ENCODE measurements at places on chromosomes 7 and 10.

- DNase-seq, result no peak
Observed at GRCh38 chr10:29881811-29882210, 177.6 kb downstream of the JCAD start.

- DNase-seq, result peak; percentile 63
Observed at GRCh38 chr10:116254422-116255155, 18.4 kb downstream of the GFRA1 start.

DNA sequence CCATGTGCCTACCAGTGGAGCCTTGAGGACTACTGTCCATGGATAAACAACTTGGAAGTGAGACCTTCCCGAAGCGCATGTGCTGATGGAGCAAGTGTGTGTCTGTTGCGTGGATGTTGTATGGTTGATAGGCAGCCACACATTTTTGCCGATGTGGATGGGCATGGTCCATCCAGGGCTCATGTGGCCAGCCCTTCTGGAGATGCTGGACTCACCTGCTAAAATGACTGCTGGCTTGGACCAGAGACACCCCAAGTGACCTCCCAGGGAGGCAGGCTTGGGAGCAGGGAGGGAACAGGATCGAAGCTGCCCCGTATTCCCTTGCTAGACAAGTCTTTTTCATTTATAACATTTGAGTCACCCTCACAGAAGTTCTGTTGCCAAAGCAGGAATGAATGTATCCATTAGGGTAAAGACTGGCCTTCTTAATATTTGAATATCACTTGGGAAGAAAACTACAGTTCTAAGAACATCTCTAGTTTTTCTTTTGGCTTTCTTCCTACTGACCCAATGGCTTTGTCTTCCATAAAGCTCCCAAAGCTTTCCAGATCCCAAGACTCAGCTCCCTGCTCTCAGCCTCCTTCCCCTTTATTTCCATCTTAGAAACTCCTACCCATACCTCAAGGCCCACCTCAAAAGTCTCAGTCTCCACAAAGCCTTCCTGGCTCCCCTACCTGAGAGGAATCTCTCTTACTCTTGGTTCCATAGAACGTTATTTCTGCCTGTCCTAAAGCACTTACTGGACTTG lies 3.0 kb downstream of the PTPRE start:
- no peak for DNase-seq

DNA sequence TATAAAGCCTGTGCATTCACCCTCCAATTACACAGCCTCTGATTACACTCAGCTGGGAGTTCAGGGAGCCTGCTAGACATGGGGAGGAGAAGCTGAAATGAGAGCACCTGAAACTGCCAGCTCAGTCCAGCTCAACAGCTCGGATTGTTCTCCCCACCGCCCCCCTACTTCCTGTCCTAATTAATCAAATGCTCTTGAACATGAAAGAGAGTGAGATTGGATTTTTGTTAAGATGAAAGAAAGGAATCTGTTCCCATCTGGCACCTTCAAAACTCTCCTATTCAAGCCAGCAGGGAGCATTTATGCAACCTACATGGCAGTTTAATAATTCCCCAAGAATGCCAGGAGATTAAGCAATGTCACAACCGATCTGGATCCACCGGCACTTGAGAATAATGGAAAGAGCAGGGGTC lies 98.0 kb downstream of the NPSR1 start:
- no peak for DNase-seq

DNA sequence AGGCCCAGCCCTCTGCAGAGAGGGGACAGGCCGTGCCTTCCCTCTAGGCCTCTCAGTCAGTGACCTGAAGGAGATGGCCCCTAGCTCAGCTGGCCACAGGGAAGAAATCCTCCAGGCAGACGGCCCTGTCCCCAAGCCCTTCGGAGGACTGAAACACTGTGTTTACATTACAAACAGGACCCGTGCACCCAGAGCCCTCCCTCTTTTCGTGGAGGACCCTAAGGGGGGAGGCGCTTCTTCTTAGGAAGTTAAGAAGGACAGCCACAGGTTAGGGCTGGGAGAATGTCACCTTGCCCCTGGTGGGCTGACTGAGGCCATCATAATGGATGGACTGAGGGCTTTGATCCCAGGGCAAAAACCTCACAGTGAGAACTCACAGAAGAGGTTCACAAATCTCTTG lies 154.9 kb downstream of the SLIT1 start:
- no peak for DNase-seq

GRCh38 chr7:7176406-7177043 lies 5.8 kb upstream of the C1GALT1 start:
- peak; percentile 89 for DNase-seq

DNA sequence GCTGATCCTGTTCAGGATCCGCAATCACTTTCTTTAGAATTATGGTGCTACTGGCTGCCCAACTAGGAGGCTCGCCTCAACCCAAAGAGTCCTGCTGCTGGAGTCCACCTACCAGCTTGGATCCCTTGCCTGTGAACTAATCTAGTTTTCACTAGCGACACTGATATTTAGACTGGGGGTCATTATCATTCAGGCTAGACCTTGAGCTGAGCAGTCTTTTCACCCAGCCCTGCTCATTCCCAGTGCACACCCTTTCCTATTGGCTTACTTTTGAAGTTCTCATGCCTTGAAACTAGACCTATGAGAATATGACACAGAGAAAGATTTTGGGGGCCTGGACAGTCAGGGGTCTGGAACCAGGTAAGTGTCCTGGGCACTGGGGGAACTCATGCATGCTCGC lies 107.9 kb downstream of the TMEM178B start:
- DNase-seq, result no peak

GRCh38 chr10:6999232-6999925 lies 411.5 kb downstream of the SFMBT2 start:
- DNase-seq, result no peak

DNA sequence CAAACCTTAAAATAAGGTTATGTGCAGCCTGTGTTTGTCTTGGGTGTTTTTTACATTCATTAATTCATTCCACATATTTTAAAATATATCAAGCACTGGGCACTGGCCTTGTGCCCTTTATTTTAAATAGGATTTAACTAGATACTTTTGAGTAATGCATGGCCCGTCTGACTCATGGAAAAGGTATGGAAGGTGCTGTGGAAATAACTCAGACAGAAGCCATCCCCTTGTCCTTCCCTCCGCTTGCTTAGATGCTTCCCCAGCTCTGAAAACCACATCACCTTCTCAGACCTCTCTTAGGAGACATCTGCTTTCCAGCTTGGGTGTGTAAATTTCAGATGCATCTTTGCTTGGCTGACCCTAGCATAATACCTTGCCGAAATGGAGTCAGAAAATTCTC lies 30.5 kb downstream of the SLC18A2 start:
- DNase-seq, result peak; percentile 4

DNA sequence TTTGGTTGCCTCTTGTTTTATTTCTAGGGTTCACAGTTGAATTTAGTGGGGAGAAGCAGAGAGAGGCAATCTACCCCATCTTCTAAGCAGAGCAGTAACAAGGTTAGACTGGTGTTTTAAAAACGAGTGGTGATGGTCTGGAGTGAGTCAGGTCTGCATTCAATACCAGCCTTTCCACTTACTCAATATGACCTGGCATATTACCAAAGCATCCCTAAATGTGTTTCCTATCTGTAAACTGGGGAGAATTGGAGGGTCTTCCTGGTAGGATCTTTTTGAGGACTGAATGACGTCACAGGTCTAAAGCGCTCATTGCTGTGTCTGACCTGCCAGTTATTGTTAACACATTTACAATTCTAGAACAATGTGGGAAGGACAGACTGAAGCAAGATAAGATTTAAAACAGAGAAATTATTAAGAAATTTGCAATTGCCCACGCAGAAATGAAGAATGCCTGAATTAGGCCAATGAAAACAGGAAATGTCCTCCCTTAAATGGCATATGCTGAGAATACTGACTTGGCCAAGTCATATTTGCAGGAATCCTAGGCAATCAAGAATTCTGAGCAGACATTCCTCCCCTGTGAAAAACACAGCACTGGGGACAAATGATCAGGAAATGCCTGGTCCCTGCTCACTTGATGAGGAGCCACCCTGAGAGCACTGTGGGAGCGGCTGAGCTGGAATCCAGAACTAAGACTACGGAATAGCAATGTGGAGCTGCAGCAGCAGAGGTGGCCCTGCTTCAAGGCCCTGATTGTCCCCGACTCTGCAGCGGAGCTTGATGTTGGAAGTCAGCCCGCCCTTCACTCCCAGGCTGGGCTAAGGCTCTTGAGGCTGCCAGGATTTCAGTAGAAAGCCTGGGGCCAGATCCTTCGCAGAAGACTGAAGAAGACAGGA lies 184.5 kb upstream of the CXCL12 start:
- DNase-seq, result peak; percentile 98

- peak; percentile 17 for DNase-seq
Observed at GRCh38 chr10:46526682-46527038, 29.8 kb downstream of the GPRIN2 start.

- DNase-seq, result no peak
Observed at GRCh38 chr10:132790934-132791829, 5.2 kb upstream of the NKX6-2 start.

DNA sequence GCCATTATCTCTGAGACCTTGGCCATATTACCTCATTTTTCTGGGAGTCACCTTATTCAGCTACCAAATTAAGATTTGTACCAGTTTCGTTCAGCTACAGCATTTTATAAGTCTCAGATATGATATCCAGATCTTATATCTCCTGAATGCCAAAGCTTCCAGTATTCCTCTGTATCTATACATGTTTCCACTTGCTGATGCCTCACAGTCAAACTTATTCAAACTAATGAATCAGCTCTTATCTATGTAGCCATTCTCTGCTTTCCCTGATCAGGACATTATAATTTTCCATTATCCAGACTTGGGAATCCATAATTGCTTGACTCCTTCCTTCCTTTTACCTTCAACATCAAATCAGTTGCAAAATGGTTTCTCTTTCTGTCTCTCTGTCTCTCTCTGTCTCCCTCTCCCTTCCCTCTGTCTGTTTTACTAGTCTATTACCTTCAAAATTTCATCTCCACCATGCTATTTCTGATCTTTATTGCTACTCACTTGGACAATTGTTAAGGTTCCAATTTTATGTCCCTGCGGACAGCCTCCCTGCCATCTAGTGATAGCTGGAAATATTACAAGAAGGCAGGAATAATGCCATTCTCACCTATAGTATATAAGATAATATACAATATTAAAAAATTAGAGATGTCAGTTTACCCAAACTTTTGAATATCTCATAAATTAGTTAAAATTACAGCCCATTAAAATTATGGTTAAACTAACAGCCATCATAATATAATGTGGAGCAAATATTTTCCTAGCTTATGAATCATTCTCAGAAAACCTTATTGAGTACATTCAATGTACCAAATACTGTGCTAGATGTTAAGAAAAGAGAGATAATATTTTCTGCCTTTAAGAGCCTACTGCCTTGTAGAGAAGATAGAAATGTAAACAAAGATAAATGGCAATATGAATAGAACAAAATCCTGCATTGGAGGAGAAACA lies 89.8 kb downstream of the PCLO start:
- DNase-seq, result no peak

GRCh38 chr7:140225562-140226249 lies 48.9 kb upstream of the KDM7A start:
- no peak for DNase-seq

DNA sequence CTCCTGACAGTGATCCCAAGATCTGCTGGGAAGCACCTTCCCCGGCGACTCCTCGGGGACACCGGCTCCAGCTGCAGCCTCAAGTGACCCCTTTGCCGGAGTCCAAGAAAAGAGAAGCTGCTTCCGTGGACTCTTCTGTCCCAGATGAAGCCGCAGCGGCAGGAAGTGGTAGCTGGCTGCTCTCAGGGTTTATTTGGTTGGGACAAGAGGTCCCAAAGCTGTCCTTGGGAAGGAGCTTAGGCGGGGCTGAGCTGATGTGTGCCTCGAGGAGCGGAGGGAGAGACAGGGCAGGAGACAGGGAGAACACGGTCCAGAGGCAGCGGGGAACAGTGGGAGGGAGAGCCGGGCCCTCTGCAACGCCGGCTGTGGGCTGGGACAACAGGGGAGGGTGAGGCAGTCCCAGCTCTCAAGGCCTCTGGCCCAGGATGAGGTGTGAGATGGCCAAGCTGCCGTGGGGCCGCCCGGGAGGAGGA lies 13.1 kb upstream of the FAM20C start:
- no peak for DNase-seq

DNA sequence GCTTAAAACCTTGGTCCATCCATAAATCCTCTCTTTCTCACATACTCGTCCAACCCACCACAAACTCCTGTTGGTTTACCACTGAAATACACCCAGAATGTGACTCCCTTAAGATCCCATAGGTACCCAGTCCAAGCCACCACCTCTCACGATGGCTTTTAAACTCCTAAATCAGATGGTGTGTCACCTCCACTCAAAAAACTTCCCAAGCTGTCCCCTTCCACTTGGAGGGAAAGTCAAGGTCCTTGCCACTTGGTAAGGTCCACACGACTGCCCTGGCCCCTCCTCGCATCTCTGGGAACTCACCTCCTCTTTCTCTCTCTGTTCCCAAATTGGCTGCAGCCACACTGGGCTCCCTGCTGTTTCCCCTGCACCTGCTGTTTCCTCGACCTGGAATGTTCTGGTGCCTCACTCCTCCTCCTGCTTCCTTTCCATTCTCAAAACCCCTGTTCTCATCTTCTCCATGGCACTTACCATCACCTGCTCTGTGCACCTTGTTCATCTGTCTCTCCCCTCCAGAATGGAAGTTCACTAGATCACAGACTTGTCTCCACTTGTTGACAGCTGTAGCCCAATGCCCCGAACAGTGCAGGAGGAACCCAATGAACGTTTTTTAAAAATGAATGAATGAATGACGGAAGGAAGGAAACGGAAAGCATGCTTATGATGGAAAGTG lies 23.0 kb downstream of the ZFAND2A start:
- no peak for DNase-seq

DNA sequence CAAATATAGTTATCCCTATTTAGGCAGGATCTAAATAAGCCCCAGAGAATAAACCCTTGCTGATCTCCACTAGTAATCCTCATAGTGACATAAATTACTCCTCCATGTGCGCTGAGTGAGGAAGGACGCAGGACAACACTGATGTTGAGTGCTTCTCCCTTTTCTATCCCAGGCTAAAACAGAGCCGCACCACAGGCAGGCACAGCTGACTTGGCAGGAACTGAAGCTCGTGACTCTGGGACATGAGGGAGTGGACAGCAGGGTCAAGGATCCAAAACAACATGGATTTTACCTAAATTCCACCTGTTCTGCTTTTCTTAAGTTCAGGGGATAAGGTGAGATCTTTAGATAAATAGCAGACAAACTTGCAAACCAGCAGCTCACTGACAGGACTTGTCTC lies 46.0 kb downstream of the VOPP1 start:
- DNase-seq, result no peak

- peak; percentile 20 for DNase-seq
Observed at GRCh38 chr7:20323595-20323994, 7.1 kb upstream of the ITGB8 start.

DNA sequence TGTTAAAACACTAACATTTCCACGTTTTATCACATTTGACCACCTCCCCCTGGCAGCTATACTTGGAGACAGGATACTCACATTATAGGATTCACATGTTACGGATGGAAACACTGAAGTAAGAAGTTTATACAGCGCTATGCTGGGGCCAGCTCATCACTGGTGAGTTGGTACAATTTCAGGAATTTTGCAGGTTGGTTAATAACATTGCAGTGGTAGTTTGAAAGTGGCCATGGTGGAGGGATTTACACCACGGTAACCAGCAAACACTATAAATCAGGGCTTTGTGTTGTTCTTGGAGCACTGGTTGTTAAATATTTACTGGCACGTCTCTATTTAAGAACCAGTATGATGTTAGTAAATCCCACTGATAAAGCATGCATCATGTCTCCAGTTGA lies 174.0 kb downstream of the GFRA1 start:
- DNase-seq, result peak; percentile 49
